ENCODE measurements at places on chromosomes 7 and 10.

DNA sequence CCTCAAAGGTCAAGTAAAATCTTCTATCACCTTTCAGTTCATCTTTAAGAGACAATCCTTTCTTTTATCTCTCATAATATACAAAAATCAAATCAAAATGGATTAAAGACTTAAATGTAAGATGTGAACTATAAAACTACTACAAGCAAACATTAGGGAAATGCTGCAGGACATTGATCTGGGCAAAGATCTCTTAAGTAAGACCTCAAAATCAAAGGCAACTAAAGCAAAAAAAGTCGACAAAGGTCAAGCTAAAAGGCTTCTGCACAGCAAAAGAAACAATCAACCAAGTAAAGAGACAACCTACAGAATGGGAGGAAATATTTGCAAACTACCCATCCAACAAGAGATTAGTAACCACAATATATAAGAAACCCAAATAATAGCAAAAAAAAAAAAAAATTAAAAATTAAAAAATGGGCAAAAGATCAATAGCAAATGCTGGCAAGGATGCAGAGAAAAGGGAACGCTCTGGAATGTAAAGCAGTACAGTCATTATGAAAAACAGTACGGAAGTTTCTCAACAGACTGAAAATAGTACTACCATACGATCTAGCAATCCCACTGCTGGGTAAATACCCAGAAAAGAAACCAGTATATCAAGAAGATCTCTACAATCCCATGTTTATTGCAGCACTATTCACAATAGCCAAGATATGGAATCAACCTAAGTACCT is 41.7 kb downstream of the TNPO3 start:
- no peak for DNase-seq

GRCh38 chr10:45282061-45282460 is 33.3 kb downstream of the OR13A1 start:
- no peak for DNase-seq

GRCh38 chr7:82841828-82842227 is 320.9 kb downstream of the PCLO start:
- no peak for DNase-seq

GRCh38 chr7:20030417-20030816 is 186.8 kb downstream of the MACC1 start:
- no peak for DNase-seq

DNA sequence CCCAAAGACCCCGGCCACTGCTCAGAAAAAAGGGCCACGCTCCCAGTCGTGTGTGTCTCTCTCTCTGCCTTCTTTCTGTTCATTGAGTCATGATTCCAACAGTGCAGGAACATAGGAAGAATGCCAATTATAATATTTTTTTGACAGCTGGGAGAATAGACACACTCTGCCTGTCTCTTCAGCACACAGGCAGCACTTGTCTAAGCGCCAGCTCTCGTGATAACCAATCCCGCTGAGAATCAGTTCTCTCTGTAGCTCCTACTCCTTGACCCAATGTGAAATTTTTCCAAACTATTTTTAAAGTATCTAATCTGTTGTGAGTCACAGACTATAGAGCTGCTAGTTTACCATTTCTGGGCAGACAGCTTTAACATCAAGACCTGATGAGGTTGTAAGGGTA is 145.7 kb upstream of the RHEB start:
- no peak for DNase-seq

DNA sequence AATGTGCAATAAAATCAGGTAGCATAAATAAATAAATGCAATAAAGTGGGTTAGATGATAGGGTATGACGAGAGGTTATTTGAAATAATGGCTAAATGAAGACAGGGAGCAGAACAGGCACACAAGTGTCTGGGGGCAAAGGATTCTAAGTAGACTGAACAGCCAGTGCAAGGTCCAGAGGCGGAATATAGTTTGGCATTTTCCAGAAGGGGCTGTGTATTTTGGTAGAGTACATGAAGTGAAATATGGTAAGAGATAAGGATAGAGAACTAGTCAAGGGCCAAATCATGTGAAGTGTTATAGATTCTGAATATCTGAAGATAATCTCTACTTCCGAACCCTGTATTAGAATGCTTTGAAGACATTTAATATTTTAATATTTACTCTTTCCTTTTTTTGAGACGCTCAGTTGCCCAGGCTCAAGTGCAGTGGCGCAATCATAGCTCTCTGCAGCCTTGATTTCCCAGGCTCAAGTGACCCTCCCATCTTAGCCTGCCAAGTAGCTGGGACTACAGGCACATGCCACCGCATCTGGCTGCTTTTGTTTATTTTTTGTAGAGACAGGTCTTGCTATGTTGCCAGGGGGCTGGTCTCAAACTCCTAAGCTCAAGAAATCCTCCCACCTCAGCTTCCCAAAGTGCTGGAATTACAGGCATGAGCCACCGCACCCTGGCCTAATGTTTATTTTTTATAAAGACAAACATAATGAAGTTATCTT is 44.4 kb upstream of the CD36 start:
- DNase-seq: no peak

DNA sequence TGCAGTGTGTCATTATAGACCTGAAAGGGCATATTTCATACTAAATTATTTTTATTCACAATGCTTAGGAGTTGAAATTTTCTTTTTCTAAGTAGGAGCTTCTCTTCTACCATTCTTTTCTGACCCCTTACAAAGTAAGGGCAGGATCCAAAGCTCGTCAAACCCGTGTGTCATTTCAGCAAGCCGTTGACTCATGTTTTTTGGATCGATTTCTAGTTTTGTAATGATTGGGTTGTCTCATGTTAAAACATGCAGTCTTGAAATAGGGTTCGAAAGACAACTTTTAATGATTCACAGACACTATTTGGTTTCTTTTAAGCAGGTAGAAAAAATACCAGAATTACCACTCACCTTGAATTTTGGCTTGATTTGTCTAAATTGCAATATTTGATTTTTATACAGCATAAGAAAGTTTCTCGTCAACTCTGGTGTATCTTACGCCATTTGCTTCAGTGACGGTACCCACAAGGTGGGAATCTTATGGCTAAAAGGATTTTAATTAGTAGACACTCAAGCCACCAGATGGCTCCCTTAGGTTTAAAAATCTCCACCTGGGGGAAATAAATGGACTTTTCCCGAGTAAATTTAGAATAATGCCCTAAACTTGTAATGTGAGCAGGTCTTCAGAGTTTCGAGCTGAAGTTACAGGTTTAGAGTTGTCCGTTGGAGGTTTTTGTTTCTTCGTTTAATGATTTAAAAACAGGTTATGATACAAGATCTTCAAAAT is 283.4 kb downstream of the CCDC3 start:
- DNase-seq: no peak

- DNase-seq: no peak
Observed at GRCh38 chr7:99218406-99219184, 10.7 kb upstream of the KPNA7 start.

DNA sequence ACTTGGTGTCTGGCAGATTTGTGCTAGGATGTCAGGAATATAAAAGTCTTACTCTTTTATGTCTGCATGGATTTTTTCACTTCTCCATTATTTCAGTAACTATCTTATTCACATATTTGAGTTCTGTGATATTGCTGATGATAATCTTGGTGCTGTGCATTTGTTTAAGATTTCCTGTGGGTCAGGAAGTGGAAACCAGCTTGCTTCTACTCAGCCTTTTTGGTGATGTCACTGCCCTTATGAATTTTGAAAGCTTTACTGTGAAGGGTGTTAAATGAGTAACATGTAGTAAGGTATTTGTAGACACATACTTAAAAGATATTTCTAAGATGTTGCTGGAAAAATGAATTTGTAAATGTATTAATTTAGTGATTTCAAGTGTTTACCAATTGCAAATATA is 69.5 kb upstream of the VOPP1 start:
- DNase-seq: no peak

GRCh38 chr7:94949532-94949931 is 42.1 kb downstream of the PPP1R9A start:
- no peak for DNase-seq

DNA sequence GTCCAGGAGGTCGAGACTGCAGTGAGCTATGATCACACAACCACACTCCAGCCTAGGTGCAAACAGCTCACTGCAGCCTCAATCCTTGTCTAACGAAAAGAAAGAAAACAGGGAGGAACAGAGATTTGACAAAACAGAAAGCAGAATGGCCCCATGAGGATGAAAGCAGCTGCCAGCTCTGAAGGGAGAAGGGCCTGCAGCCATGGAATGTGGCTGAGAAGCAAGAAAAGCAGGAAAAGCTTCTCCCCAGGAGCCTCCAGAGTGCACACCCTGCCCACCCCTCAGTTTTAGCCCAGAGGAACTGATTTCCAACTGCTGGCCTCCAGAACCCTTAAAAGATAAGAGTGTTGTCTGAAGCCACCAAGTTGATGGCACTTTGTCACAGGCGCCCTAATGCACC is 13.0 kb downstream of the ESYT2 start:
- no peak for DNase-seq
